GM03348 (cell line): ENCODE measurements at places on chromosomes 12 and 14.
A peak's percentile ranks its signal among the peaks of the same experiment; 100 is the strongest.

DNA sequence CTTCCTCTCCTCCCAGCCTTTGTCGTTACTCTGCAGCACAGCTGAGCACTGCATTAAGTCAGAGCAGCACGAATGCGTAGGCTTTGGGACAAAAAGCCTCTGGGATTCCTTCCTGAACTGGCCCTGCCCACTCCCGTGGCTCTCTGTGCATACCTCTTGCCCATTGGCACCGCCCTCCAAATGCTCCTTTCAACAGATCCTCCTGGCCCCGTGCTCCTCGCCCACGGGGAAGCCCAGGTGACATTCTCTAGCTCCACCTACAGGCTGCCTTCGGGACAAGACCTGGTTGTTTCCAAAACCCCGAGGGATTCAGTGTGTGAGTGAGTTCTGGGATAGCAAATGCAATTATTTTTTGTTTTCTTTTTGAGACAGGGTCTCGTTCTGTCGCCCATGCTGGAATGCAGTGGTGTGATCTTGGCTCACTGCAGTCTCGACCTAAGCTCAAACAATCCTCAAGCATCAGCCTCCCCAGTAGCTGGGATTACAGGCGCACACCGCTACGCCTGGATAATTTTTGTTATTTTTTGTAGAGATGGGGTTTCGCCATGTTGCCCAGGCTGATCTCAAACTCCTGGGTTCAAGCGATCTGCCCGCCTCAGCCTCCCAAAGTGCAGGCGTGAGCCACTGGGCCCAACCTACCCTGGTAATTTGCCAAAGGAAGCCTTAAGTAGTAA lies 17.9 kb upstream of the TDRD9 start:
- DNase-seq, result peak; percentile 84

DNA sequence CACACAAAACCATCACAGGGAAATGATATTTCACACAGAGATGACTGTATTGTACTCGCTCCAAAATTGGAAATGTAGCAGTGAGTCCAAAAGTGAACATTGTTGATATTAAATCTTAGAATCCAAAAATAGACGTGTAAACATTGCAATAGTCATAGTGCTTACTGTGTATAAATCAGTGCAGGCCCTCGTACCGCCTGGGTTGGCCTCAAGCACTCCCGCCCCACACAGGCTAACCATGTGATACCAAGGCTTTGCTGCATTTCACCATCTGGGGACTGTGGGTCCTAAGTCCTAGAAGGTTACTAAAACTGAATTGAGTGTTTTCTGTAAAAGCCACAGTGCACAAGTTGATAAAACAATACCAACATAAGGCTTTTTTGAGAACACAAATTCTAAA lies 107.3 kb downstream of the PPP2R5E start:
- peak; percentile 78 for DNase-seq

DNA sequence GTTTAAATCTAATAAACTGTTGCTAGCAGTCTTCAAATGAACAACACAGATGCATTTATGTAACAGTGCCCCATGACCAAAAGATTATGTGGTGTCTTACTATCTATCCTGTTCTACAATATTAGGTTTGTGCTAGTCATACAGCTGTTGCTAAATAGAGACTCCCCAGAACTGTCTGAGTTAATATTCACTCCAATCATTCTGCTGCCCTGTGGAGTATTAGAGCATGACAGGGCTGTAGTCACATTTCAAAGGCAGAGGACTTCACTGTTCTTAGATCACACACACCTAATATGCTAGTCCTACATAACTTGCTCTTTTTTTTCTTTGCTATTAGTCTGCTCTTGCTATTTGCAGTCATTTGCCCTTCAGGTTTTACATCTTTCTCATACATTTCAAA lies 157.6 kb upstream of the MDGA2 start:
- no peak for DNase-seq

DNA sequence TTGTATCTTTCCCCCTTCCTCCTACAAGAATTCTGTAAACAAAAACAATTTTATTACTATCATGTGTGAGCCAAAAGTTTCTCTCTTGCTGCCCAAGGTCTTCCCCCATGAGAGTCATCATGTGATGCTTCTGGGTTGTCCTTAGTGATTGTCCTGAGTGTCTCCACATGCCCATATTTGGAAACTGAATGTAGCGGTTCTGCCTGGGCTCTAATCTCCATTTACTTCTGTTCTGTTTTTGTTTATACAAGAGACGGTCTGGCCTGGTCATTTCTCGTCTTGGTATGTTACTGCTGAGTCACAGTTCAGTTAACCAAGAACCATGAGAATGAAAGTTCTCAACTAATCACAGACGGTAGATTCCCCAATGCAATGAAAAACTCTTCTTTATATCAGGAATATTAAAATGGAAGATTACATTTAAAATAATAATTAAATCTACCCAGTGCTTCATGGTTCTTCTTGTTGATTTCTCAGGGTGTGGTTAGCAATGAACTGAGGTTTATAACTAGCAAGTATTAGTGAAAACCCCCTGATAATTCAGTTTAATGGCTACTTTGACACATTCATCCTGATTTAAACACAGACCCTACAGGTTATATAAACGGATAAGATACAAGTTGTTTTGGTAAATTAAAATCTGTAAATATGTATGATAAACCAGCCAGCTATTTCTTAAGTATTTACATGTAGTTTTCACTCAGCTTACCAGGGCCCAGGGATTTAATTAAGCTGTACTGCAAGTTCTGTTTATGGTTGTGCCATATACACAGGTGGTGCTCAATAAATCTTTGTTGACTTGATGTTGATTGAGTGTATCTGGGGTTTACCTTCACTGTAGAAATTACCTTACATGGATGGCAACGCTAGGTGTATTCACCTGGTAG lies 81.1 kb downstream of the PELI2 start:
- DNase-seq, result peak; percentile 86

- DNase-seq, result no peak
These were observed 180.3 kb downstream of the ETV6 start for GRCh38 chr12:11829764-11830194.

DNA sequence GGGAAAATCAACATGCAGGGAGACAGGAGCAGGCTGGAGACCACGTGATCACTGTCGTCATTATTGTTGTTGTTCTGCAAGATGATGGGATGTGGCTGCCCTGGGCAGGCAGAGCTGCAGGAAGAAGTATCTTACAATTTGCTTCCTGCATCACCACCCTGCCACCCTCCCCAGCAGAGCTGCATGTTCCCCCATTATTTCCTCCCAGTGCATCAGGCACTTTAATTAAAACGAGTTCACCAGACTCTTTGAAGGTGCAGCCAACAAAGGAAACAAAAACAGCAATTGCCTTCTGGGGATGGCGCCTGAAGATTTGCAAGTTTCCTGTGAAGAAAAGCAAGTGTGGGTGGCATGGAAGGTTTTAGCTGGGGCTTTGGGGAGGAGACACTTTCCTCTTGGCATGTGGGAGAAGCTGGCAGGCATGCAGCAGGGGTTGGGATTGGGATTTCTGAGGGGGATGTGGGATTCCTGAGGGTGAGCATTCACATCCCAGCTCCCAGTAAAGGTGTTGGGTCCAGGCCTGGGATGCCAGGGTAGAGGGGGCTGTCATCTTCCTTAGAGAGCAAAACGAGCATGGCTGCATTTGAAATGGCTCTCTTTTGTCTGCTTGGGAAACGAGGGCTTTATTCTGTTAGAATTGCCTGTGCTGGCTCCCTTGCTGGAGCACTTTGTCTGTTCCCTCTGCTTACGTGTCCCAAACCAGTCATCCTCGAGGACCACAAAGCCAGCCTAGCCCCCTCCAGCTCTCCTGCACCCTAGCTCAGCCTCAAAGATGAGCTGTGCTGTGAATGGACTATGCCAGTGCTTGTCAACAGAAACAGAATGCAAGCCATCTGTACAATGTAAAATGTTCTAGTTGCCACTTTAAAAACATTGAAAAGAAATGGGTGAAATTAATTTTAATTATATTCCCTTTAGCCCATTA lies 11.5 kb upstream of the C14orf132 start:
- DNase-seq, result no peak

DNA sequence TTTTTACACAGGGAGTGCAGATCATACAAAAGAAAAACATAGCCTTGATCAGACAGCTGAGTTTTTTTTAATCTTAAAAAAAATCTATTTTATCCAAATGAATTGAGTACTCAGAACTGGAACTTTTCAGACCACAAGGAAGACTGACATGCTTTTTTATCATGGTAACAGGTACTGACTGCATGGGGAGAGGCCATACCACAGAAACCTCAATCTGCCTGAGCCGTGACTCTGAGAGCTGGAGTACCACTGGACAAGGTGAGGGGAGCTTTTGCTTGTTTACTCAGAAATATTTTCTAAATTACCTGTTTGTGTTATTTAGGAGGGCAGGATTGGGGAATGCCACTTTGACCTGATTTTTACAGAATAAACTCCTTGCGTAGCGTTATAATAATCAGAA lies 143.9 kb downstream of the ALX1 start:
- no peak for DNase-seq

GRCh38 chr12:111401167-111401605 lies 4.5 kb upstream of the SH2B3 start:
- DNase-seq, result no peak

GRCh38 chr14:56300495-56300894 lies 182.3 kb downstream of the PELI2 start:
- DNase-seq, result no peak
